ENCODE measurements at places on chromosomes 2 and 18.

GRCh38 chr18:50707855-50708469, 111.9 kb downstream of the MRO start:
- DNase-seq = no peak

DNA sequence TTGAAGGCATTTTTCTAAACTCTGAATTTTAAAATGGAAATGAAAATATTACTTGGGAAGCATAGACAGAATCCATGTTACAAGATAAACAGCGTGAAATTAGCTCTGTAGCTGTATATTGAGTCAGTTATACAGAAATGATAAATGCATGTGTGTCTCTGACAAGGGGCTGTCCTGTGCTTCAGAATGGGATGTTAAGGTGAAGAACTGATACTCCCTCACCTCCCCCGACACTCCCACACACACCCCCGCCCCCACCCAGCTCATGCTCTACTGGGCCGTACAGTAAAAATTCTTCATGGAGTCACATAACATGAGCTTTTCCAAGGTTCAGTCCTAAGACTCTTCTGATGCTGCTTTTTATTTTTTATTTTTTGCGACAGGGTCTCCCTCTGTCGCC, 869 bp upstream of the THUMPD2 start:
- no peak for DNase-seq

GRCh38 chr2:38540580-38541286, 62.0 kb downstream of the HNRNPLL start:
- no peak for DNase-seq

- no peak for DNase-seq
Measured at GRCh38 chr18:10402871-10403559, 51.4 kb upstream of the APCDD1 start.

- no peak for DNase-seq
Measured at GRCh38 chr2:237527233-237527632, 39.1 kb upstream of the PRLH start.

All from activated CD4-positive, alpha-beta T cell treated with anti-CD3 and anti-CD28 coated beads for 24 hours (primary cell).